Renal pelvis (tissue), 12 donors: ENCODE measurements at places on chromosomes 13 and 19. TPM values are rescaled to one million over a fixed set of nuclear protein-coding genes. Genes with fewer than 3 reads are reported as not detected.

DNA sequence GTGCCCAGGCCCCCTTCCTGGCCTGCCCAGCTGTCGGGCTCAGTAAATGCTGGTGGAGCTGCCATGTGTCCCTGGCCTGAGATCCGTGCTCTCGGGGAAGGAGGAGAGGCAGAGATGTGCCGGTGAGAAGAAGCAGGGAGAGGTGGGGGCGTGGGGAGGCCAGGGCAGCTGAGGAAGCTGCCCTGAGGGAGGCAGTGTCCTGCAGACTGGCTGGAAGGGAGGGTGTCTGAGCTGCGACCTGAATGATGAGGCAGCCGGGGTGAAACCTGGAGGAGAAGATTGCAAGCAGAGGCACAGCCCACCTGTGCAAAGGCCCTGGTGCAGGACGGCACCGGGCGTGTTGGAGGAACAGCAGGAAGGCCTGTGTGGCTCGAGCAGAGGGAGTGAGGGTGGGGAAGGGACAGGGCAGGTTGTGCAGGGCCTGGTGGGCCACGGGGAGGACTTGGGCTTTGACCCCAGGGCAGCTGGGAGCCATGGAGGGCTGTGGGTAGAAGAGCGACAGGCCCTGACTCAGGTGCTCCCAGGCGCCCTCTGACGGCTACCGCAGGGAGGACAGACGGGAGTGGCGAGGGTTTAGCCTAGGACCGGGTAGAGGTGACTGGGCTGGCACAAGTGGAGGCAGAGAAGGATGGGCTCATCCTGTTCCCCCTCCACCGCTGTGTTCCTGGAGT is 14.0 kb upstream of the CELF5 start:
- DNase-seq: no peak

TMEM59L gene
- 1.8 TPM for polyA plus RNA-seq

PLIN5 gene
- polyA plus RNA-seq: 8.0 TPM

DNA sequence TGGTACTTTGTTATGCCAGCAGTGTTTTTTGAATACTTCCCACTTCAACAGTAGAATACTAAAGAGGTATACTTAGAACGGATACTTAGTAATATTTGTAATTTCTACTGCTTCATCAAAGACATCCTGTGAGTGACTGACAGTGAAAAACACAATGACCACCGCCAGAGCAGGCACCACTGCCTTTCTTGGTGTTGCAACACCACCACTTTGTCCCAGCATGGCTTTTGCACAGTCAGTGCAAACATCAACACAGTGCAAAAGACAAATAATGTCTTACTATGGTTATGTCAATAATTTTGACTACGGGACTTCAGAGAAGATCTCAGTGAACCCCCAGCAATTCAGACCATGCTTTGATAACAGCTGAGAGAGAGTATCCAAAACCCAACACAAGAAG is 220.5 kb downstream of the RBM26 start:
- no peak for DNase-seq

CEACAM3 gene
- 0.23 TPM for polyA plus RNA-seq

NLRP5 gene
- polyA plus RNA-seq: not detected

DNA sequence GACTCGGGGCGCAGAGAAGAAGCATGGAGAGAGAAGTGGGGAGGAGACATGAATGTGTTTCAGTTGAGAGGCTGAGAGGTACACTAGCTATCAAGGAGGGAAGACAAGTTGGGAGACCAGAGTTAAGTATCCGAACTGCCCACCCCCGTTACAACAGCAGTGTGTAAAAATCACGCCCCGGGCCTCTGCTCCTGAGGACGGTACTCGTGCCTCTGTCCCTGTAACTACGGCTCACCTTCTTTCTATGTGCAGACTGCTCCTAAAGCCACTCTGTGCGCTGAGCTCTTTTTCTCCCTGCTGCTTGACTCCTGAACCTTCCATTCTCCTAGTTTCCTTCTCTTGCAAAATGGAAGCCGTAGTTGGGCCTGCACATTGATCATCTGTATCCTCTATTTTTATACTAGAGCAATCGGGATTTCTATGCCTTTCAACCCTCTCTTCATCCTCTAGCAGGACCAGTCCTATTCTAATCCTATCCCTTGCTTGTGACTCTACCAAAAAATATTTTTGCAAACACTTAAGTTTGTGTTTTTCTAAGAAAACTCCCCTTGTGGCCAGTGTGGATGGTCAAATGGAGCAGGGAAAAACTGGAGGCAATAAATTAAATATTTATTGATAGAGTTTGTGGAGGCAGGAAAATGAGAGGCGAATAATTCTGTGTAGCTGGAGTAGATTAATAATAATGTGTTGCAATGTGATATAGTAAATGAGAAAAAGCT is 569 bp downstream of the POLR1D start:
- DNase-seq: no peak

DNA sequence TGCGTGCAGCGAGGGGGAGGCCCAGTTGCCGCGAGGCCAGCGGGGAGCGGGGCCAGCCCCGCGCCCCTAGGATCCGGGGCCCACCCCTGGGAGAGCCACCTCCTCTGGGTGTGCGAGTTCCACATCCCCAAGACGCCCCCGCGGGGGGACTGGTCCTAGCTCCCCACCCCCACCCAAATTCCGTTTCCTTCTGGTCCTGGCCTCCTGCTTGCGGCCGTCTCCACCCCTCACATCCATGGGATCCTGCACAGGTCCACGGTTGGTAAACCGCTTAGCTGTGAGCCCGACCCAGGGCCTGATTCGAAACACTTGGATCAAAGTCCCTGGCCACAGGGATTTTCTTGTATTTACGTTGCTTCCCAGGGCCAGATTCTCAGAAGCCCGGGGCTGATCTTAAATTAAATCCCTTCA is 324 bp upstream of the FBXO17 start:
- peak; percentile 51 for DNase-seq

- no peak for DNase-seq
Observed at GRCh38 chr13:55007681-55008080, 1979.1 kb downstream of the OLFM4 start.

DNA sequence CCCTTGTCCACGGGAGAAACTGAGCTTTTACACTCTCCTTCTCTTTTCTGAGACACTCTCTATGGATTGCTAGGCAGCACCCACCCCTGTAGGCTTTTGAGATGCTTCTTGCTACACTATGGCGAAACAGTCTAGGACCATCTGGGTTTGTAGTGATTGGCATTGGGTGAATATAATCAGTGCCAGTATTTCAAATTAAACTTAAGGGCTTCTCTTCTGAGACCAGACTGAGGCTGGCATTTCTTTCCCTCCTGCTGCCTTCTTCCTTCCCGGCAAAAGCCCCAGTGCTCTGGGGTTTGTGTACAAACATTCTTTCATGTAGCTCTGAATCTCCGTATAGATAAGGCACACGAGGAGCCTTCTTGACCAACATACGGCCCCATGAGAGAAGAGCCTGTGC is 276.7 kb downstream of the SLC7A1 start:
- DNase-seq: no peak

PDS5B gene
- polyA plus RNA-seq: 64.3 TPM

DNA sequence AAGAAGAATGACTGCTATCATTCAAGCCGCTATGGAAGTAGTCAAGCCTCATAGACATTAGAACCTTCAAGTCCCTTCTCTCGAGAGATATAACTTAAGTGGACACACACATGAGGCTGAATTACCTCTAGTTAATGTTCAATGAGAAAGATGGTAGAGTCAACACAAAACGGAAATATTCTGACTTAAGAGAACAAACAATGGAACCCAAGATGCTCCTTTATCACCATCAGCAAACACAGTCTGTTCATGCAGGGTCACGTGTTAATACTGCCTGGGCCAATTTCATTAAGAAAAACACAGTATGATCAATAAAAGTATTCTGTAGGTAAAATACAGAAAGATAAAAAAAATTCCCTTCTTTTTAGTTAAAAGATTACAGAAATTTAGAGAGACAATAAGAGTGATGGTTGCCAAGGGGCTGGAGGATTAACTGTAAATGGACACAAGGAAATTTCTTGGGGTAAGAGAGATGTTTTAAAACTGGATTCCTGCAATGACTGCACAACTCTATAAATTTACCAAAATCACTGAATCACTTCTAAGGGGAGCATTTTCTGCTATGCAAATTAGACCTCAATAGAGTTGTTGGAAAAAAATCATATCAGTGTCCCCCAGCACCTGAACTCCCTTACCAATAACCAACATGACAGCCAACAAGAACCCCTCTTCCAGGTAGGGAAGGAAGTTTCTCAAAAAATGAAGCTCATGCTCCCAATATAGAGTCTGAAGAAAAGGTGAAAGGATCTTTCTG is 256.6 kb downstream of the ABCC4 start:
- DNase-seq: no peak

DNA sequence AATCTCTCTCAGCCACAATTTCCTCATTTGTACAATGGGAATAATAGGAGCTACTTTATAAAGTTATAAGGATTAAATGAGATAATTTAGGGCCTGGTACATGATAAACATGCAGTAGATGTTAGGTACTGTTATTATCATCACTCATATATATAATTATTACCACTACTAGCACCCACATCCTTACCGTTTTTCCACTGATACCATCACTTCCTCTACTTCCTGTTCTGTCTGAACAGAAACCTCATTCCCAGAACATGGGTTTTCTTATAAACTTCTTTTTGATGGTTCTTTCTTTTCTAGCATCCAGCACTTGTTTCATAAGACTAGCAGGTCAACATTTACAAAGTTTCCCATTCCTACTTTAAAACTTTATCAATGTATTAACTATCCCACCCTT is 6.3 kb downstream of the CDADC1 start:
- no peak for DNase-seq

DNA sequence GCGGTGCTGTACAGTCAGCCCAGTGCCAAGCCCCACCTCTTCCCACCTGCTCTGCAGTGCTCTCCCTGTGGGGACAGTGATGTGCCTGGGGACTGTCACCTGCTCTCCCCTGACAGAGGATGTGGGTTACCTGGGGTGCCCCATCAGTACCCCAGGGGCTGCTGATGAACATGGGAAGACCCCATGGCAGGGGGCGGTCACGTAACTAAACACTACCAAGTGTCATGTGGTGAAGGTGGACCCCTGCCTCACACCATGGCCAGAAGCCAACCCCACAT is 12.7 kb downstream of the KDM4B start:
- no peak for DNase-seq

SPRYD7 gene
- polyA plus RNA-seq: 11.3 TPM
